ENCODE measurements at places on chromosomes 13 and 19.

DNA sequence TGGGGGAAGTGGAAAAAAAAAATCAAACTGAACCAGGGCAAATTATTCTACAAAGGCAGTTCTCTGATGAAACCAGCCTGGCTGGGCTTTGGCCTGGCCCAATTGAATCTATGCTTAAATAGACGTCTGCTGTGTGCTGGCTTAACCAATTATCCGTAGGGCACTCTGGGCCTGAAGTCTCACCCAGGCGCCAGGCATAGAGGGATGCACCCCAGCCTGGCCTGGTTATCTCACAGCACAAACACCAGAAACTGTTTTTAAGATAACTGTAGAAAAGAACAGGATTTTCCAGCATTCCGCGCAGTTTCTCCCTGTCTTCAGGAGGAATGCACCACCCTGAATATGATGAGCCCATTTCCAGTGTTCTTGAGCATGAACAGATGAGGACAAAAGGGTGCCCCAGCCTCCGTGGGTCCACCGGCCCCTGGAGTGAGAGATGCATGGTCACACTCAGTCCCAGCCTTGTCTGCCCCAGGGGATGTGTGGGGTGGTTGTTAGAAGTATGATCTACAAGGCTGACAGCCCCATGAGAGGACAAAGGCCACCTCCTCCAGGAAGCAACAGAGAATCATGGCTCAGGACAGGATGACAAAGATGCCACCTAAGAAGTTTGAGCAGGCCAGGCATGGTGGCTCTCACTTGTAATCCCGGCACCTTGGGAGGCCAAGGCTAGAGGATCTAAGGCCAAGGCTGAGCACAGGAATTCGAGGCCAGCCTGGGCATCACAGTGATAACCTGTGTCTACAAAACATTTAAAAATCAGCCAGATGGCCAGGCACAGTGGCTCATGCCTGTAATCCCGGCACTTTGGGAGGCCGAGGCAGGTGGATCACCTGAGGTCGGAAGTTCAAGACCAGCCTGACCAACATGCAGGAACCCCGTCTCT, 50.2 kb downstream of the PEPD start:
- no peak for DNase-seq

- no peak for DNase-seq
Observed at GRCh38 chr13:112602189-112602588, 14.2 kb upstream of the TUBGCP3 start.

GRCh38 chr19:5492635-5493409, 37.6 kb downstream of the ZNRF4 start:
- no peak for DNase-seq

DNA sequence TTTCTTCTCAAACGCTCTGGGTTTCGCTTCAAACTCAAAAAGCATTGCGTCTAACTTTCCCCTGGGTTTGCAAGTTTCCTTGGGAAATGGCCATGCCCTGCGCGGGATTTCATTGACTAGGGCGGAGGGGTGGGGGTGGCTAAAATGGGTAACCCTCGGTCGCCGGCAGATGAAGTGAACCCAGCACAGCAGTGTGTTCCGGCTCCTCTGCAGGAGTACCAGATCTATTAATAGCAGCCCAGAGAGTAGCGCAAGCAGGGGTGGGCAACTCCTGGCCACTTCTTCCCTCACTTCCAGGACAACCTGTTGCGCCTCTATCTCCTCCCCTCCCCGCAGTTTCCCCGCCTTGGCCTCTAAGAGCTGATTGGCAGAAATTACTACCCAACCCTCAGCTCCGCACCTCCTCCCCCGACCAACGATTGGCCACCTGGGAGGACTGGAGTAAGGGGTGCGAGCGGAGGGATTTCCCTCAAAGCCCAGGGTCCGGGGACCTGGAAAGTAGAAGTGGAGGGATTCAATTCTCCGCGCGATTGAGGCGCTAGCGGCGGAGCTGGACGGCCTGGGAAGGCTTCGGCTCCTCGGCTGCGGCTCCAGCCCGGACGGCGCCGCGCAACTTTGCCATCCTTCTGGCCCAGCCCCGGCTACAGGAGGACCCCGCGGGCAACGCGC, at the start of gene FREM2:
FREM2 (plus strand) TSS at position 501 of the 669 bp plus-strand sequence. CDS start 268 bp downstream, outside the sequence.
- no peak for DNase-seq

DNA sequence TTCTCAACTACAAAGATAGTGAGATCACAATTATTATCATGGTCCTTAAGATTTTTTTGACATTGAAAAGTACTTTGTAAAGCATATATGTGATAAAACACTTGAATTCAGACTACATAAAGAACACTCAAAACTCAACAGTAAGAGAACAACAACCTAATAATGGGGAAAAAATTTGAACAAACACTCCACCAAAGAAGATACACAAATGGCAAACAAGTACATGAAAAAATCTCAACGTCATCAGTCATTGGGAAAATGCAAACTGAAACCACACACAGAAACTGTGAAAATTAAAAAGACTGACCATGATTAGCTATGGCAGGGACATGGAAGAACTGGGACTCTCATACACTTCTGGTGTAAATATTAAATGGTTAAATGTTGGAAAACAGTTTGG, 70.9 kb downstream of the SPRYD7 start:
- DNase-seq = no peak

GRCh38 chr19:58336216-58336615, 9.4 kb downstream of the ZSCAN22 start:
- no peak for DNase-seq

DNA sequence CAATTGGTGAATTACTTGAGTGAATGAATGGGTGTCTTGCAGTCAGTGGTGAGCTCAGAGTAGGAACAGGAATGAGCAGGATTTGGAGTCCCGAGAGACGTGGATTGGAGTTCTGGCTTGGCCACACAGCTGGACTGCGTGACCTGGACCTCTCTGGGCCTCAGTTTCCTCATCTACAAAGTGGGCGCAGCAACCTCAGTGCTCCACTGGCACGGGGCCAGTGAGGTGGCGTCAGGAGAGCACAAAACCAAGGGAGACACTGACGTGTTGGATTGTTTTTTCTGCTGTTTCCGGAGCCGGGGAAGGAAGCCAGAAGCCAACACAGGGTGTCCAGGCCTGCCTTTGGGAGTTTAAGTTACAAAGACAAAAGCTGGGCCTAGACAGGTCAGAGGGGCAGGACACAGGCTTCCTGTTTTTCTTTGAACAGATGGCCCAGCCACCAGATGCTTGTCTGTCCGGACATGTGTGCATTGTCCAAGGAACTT, 6.5 kb upstream of the DOCK6 start:
- no peak for DNase-seq

DNA sequence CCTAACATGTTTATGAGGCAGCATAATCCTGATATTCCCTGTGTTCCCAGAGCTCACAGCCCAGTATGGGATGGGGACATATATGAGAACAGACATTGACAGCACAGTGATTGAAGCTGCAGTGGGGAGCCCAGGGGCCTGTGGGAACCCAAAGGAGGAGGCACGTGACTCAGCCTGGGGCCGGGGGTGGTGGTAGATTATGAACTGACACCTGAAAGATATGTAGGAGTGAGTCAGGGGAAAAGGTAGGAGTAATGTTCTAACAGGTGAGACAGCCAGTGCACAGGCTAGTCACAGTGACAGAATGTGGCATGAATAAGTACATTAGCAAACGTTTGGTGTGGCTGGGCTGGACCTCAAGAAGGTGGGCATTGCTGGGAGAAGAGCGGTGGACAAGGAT, 29.0 kb downstream of the CKM start:
- DNase-seq = no peak

DNA sequence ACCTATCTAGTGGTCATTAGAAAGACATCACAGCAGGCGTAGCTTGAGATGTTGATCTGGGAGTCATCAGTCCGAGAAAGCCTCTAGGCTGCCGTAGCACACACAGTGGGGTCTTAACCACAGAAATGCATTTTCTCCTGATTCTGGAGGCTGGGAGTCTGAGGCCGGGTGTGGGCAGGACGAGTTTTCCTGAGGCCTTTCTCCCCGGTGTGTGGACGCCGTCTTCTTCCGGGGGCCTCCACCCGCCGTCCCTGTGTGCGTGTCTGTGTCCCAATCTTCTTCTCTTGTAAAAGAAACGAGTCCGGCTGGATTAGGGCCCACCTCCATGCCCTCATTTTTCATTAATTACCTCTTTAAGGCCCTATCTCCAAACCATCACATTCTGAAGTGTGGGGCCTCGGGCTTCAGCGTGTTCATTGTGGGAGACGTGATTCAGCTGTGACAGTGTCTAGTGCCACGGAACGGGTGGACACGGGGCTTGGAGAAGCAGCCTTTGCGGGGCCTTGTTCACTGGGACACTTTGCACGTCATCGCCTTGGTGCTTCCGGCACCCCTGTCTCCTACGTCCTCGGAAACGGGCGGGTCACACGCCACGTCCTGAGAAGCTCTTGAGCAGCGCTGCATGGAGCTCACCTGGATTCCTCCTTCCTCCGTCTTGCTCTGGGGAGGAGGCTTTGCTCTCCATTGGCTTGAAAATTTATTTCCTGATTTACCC, 208.9 kb upstream of the SOX1 start:
- DNase-seq = no peak

- no peak for DNase-seq
Observed at GRCh38 chr13:89199138-89199537, 1528.0 kb downstream of the SLITRK5 start.

- no peak for DNase-seq
Observed at GRCh38 chr13:107864543-107865317, 350.6 kb downstream of the LIG4 start.

DNA sequence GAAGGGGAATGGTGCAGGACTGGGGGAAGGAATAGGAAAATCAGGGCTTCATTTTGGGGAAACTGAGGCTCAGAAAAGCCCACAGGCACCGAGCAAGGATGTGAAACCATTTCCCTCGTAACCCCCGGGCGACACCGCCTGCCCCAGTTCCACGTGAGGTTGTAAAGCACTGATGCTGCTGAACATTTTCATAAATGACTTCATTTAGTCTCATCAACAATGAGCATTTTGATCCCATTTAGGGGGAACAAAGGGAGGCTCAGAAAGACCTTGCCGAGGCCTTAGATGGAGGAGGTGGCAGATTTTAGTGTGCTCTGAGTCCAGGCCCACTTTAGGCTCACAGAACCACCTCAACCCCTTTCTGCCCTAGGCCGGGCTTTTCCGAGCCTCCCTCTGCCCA, 20.5 kb upstream of the FBXO27 start:
- no peak for DNase-seq

DNA sequence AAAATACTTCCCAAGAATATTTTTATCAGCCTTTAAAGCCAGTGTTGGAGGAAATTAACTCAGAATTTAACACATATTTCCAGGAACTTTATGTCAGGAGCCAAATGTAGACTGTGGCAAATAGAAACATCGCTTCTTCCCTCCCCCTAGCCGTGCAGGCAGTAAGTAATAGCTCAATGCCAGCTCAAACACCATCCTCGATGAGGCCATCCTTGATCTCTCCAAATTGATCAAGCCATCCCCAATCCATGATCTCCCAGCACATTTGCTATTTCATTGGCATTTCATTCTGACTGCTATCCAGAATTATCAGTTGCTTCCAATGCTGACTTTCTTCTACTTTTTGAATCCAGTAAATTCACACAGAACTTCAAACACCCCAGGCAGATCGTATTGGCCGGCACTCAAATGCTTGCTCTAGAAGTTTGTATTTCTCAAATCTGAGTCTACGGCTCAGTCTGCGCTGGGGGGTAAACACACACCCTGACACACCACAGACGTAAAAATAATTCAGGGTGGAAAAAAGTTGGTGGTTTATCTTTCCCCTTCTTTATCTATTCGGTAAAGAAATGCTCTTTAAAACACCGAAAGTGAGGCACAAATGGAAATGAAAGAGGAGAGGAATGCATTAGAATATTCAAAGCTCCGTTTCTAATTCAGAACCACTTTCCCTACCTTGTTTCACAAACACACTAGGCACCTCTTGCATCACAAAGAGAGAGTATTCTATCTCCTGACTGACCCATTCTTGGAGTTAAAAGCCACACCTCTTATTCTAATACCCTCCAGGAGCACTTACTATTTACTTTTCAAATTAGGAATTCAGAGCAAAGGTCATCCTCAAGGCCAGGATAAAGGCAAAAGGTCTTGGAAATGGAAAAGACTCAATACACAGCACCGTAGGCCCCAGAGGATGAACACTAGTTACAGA, 991 bp downstream of the OBI1 start:
- DNase-seq = no peak

DNA sequence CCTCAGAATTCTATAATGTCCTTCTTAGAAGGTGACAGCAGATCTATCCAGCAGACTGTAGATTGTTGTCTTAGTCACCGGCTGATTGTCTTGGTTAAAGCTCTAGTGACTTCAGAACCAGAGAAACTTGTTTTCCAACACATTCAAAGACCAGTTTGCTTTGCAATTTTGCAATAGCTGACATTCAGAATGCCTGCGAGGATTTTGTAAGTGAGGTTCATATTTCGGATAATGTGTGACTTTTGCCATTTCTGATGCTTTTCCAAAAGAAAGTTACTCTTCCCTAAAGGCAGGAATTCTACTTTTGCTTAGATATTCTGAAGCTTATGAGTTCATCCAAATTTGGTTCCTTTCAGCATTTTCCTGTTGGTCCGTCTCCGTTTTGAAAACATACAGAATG, 13.2 kb downstream of the SPINT2 start:
- DNase-seq = no peak

GRCh38 chr13:33165787-33166186, 119.8 kb downstream of the STARD13 start:
- no peak for DNase-seq

DNA sequence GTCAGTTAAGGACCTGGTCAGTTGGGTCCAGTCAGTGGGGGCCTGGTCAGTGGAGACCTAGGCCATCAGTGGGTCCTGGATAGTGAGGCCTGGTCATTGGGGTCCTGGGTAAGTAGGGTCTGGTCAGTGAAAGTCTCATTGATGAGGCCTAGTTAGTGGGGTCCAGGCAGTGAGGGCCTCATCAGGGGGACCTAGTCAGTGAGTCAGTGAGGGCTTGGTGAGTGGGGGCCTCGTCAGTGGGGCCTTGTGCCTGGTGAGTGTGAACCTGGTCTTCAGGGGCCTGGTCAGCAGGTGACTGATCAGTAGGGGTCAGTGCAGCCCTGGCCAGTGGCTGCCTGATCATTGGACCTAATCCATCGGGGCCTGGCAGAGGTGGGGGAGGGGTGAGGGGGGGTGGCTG, 42.6 kb upstream of the TPM4 start:
- DNase-seq = no peak

DNA sequence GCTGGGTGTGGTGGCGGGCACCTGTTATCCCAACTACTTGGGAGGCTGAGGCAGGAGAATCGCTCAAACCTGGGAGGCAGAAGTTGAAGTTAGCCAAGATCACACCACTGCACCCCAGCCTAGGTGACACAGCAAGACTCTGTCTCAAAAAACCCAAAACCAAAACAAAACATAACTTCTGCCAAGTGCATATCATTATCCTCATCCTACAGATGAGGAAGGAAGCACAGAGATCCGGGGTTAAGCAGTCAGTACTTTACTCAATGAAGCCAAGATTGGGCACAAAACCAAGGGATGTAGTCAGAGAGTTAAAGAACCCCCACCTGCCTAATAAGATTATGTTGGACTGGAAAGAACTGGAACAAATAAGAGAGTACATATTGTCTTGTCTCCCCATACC, 5.5 kb upstream of the TMTC4 start:
- no peak for DNase-seq

DNA sequence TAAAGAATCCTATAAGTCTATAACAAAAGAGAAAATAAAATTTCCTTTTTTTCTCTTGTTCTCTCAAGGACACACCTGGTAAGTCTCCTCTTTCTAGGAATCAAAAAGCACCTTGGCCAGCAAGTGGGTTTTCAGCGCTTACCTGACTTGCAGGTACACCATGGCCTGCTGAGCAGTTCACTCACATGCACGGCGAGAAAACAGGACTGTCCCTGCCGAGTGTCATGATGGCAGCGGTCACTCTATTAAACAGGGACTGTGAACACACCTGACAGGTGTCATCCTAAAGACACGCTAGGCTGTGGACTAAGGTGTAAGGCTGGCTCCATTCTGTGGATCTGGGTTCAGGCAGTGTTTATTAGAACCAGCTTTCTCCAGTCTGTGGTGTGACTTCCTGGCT, 170.2 kb downstream of the TEX29 start:
- DNase-seq = no peak

- no peak for DNase-seq
Observed at GRCh38 chr19:19482809-19483596, 32.3 kb downstream of the TSSK6 start.
